CD4-positive, alpha-beta T cell (primary cell): ENCODE measurements at places on chromosomes 7 and 10. TPM values are rescaled to one million over a fixed set of nuclear protein-coding genes. Genes with fewer than 3 reads are reported as not detected.
A peak's percentile ranks its signal among the peaks of the same experiment; 100 is the strongest.

DNA sequence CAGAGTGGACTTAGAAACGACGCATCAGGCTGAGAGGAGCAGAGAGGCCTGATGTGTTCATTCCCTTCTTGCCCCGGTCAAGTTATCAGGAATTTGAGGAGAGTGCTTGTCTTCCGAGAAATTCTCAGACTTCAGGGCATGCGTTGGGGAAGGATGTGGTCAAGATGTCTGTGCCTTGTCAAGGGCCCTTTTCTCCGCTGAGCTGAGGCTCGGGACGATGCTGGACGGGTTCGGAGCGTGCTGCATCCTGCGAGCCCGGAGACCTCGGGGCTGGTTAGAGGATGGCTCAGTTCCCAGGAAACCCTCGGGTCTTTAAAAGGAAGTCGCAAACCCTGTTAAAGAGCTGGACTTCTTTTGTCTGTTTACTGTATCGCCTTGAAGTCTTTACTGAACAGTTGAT is 325.4 kb downstream of the ADARB2 start:
- no peak for DNase-seq

- DNase-seq = no peak
Measured at GRCh38 chr7:43926798-43927123, 525 bp downstream of the UBE2D4 start.

The FZD8 gene
- 2.2 TPM for total RNA-seq

GRCh38 chr10:79379512-79380124 is 32.3 kb downstream of the PPIF start:
- no peak for DNase-seq

DNA sequence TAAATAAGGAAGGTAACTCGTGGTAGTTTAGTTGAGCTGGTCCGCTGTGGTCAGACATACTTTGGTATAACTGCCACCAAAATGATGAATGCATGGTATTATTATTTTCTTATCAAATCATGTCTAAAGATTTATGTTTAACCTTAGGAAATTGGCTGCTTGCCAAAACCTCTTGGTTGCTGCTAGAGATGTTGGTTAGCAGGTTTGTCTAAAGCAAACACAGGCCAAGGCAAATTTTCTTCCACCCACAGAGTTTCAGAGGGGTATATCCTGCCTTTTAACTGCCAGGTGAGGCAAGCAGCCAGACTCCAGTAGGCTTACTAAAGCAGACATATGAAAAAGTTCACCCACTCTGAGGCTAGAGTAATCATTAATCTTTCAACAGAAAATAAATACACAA is 101.4 kb downstream of the SEMA3E start:
- DNase-seq = peak; percentile 1

The CHST15 gene
- 0.42 TPM for total RNA-seq

GRCh38 chr7:2209146-2209960 is 23.4 kb downstream of the MAD1L1 start:
- DNase-seq = peak; percentile 17

The AGMO gene
- total RNA-seq = not detected

DNA sequence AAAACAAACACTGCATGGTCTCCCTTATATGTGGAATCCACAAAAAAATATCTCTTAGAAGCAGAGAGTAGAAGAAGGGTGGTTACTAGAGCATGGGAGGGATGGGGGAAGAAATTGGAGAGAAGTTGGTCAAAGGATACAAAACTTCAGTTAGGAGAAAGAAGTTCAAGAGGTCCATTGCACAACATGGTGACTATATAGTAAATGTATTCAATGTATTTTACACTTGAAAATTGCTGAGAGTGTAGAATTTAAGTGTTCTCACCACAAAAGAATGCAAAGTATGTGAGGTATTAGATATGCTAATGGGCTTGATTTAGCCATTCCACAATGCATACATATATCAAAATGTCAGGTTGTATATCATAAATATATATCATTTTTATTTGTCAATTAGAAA is 232.0 kb upstream of the CELF2 start:
- DNase-seq = no peak

The ZNF727 gene
- total RNA-seq = 0.89 TPM

The TAF3 gene
- total RNA-seq = 12.6 TPM

GRCh38 chr10:118276727-118277126 is 65.4 kb downstream of the FAM204A start:
- no peak for DNase-seq

DNA sequence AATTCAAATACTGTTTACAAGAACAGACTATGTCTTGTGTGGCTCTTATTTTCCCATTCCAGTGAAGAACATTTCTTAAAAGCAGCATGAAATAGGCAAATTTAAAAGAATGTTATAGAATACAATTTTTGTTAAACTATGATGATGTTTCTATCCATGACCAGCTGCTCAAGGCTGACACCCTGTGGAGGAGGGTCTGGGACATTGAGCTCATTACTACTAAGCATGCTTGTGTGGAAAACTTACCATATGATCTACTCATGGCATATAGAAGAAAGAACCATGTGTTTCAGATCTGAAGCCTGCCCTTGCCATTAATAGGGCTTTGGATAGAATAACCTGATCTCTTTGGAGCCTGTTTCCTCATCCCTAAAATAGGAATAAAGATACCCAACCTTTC is 125.0 kb downstream of the FOXP2 start:
- no peak for DNase-seq

DNA sequence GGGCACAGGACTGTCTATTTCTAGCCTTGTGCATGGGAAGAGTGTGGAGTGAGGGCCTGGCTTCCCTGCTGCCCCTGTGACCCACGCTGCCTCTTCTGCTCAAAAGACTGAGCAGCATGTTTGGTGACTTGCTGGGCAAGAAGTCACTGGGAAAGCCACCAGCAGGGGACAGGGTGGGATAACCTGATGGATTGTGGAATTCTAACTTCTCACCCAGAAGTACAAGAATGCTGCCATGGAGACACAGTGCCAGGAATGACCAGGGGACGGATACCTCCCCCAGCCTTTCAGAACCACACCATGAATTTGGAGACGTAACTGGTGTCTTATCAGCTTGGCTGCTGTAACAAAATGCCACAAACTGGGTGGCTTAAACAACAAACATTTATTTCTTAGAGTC is 28.4 kb downstream of the GALNTL5 start:
- DNase-seq = no peak

The OPN1SW gene
- total RNA-seq = not detected

GRCh38 chr7:158500651-158501052 is 87.0 kb downstream of the PTPRN2 start:
- DNase-seq = no peak

GRCh38 chr7:101237206-101238067 is at the start of gene CLDN15:
CLDN15 (minus strand) TSS chr7:101237802; CDS start chr7:101237581, 221 bp downstream.
- no peak for DNase-seq

- no peak for DNase-seq
Measured at GRCh38 chr10:103480521-103480920, 1.5 kb upstream of the CALHM3 start.

DNA sequence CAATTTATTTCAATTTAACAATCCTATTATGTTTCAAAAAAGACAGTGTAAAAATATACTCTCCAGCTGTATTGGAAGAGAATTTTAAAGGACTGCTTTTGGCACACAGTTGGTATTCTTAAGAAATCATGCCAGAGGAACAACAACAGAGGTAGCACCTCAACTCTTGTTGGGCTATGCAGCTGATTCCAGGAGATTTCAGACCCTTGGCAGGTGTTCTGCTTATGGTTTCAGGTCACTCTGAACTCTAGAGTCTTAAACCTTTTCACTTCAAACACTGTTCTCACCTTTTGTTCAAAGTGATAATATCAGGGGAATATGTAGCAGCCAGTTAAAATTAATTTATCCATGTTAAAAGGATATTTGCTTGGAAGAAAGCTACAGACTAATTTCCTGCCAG is 160.1 kb downstream of the PFKFB3 start:
- DNase-seq = no peak

The DGKB gene
- not detected for total RNA-seq

The SEPTIN14 gene
- total RNA-seq = not detected

The SEMA3C gene
- total RNA-seq = 0.08 TPM

The TMEM176A gene
- not detected for total RNA-seq

DNA sequence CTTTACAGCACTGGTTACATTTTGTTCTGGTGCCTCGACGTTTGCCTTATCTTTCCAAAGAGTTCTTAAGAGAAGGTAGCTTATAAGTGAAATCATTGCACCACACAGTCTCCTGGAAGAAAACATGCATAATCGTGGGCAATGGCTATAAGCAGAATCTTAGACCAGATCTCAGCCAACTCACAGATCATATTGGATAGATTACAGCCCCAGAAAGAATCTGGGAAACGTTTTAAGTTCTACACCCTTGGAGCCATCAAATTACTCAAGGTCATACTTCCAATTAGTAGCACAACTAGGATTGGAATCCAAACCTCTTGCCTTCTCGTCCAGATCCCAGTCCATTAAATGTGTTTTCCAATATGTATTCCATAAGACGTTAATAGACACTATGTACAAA is 8.8 kb upstream of the PDCD4 start:
- no peak for DNase-seq

DNA sequence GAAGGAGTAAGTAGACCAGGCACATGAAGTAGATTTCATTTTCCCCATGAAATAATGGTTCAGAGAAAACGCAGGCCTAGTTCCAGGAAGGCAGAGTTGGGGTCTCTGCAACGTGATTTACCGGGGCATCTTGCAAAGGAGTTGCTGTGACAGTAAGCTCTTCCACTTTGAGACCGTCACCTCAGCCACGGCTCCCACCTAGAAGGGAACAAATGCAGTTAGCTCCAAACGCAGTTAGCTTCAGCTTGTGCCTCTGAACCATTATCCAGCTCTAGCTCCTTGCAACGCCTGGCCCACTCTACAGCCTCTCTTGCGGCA is 7.0 kb upstream of the MYO1G start:
- DNase-seq = no peak

DNA sequence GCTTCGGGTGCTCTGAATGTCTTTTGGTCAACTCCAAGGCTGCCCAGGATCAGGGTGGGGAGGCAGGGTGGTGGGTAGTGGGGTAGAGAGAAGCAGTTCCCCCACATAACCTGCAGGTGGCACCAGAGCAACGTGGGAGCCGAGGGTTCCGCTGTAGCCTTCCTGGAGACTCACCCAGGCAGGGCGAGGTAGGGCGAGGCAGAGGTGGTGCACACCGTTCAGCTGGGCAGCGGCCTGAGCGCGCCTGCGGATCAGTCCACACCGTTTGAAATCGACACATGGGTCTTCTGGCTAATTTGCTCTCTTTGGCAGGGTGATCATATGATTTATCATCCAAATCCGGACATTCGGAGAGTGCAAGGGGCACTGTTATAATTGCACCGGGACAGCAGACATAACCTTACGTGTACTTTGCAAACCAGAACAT is 41.4 kb upstream of the MAP3K8 start:
- DNase-seq = peak; percentile 80

DNA sequence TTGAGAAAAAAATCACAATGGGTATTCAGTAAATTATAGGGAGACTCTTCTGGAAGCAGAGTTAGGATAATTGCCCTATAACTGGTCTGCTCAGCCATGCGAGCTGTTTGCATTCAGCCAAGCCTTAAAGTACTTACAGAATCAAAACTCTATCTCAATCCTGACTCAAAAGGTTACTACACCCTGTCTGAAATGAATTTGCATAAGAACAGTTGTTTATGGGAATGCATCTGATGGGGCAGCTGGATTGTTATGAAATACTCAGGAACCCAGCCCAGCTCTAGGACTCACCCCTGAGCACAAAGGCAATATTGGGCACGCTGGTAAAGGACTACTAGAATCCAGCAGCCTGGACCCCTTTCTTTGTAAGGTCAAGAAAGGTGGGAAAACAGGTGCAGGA is 38.8 kb downstream of the AKR1B15 start:
- no peak for DNase-seq

DNA sequence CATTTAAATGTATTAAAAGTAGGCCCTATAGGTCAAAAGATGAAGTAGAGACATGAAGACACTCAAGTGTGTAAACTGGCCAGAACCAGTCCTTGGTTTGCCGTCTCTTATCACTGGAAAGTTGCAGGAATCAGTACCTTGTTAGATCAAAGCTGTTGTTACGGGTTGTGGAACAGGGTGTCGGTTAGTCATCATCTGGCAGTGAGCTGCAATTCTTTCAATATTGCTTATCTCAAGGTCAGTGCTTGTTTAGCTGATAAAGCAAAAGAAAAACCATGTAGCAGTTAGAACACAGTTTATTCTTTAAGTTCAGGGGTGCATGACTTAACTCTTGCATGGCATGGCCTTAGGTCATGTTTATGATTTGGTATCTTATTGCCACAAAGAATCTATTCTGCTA is 10.0 kb upstream of the SLC13A1 start:
- no peak for DNase-seq

GRCh38 chr7:18874880-18875279 is 242.6 kb downstream of the TWIST1 start:
- DNase-seq = no peak

DNA sequence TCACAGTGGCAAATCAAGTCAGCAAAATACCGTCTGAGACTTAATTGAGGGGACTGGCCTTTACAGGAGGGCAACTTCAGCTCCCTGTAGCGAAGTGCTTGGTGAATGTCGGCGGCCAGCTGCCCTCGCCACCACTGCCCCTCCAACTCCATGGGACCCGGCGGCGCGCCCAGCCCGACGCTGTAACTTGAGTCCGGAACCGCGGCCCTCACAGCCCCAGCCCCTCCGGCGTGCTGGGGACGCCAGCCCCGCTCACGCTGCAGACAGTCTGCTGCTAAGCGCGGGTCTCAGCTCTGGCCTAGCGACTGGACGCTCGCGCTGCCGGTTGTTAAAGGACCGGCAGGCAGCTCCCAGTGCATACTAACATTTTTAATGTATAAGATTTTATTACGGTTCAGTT is 113.4 kb upstream of the NUPR2 start:
- no peak for DNase-seq

DNA sequence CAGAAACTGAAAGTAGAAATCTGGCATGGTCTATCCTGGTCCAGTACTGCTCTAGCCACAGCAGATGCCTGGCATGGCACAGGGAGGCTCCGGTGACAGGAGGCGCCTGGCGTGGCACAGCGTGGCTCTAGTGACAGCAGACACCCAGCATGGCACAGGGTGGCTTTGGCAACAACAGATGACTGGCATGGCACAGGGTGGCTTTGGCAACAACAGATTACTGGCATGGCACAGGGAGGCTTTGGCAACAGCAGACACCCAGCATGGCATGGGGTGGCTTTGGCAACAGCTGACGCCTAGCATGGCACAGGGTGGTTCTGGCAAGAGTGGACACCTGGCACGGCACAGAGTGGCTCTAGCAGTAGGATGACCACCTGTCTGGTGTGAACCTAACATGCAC is 480.5 kb upstream of the FOXK1 start:
- no peak for DNase-seq

The GIMAP8 gene
- 2.9 TPM for total RNA-seq

- DNase-seq = no peak
Measured at GRCh38 chr10:49114718-49115014, 656 bp downstream of the VSTM4 start.

The DCLRE1A gene
- total RNA-seq = 0.36 TPM

GRCh38 chr7:137642031-137642430 is 204.7 kb downstream of the DGKI start:
- DNase-seq = no peak

DNA sequence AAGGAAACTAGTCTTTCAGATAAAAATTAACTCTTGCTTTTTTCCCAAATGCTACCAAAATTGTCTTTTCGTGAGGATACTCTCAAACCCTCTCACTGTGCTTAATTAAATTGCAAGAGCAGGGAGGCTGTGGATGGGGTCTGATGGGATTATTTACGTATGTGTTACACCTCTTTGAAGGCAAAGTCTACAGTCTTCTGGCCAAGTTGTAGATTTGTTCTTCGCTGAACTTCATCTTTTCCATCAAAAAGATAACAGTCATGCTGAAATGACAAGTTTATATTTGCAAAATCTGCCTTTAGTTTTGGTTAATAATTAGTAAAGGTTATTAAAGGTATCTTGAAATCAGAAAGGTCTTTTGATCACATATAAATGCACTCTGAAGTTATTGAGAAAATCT is 22.7 kb downstream of the A1CF start:
- DNase-seq = no peak
